ENCODE measurements at places on chromosomes 13 and 19.
A peak's percentile ranks its signal among the peaks of the same experiment; 100 is the strongest.

DNA sequence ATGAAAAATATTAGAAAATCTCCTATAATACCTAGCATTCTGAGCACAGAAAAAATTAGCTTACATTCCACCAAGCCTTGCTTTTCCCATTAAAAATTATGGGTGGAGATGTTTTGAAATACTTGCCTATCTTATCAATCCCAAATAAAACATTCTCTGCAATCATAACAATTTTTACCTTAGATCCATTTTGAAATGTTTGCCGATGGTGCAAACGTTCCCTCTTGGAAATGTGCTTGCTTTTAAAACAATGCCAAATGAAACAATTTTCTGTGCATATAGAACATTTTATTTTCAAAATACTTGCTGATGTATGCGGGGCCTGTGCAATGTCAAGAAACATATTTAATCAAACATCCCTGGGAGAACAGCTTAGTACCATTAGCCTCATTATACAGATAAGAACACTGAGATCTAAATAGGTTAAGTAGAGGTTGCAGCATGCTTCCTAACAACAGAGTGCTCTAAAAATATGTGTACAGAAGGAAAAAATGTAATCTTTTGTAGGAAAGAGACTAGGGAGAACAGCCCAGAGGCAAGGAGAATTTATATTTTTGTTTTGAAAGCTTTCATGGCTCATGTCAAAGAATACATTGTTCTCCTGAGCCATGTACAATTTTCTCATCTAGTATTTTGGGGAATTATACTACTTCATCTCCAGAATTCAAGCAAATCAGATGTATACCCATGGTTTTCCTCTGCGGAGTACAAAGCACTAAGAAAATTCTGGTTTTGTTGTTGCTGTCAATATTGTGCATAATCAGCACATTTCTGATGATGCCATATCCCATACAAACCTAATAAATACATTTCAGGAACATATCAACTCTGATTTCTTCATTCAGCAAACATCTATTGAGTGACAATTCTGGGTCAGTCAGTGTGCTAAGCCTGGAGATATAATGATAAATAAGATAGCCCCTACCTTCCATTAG is 25.9 kb upstream of the FNDC3A start:
- DNase-seq: no peak

GRCh38 chr13:109627649-109628048 is 158.7 kb downstream of the IRS2 start:
- DNase-seq: no peak

DNA sequence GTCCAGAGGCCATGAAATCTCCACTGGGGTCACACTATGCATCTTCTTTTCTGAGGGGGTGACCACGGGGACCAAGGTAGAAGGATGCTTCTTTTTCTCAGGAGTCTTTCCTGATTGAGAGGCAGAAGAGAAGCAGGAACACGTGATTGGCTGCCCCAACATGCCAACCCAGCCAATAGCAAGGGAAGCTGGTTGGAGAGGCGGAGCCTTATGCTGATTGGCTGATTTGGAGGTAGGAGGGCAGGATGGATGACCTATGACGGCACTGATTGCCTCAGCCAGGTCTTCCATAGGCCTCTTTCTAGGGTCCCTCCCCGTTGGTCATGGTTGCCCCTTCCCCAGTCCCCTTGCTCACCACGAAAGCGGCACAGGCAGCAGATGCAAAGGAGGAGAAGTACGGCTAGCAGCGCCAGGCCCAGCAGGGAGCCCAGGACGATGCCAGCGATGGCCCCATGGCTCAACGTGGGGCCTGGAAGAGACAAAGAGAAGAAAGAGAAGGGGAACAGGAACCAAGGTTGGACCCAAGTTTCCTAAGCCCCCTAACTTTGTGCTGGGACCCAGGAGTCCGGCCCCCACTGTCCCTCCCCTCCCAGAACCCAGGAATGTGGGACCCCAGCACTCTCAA is 8.0 kb downstream of the VSIG10L start:
- DNase-seq: no peak

- DNase-seq: no peak
These were observed 165.4 kb downstream of the KATNAL1 start for GRCh38 chr13:30141775-30142485.

- peak; percentile 66 for DNase-seq
These were observed 7.6 kb upstream of the BICRA start for GRCh38 chr19:47601180-47601904.

DNA sequence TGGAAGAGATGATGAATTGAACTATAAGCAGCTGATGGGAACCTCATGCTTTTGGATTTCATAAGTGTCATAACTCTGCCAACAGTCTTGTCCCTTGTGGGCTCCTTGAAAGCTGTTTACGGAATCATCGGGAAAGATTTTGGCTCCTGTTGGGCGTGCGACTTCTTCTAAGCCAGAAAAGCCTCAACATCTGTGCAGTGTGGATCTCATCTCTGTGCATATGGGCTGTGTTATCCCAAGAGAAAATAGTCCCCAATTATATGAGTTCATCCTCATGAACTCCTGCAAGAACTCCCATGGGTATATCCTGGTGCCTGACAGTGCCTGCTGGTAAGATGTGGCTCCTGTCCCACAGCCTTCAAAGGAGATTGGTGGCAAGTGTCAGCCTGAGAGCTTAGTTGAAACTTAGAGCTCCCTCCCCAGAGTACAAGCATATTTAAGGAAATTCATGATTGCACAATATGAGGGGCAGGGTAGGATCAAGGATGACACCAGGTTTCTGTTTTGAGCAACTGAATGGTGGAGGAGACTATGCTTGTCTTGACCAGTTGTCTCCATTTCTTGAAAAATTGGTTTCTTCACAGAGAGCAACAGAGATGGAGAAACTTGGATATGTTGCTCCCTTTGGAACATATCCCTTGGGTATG is 243.5 kb downstream of the ITGBL1 start:
- DNase-seq: no peak

DNA sequence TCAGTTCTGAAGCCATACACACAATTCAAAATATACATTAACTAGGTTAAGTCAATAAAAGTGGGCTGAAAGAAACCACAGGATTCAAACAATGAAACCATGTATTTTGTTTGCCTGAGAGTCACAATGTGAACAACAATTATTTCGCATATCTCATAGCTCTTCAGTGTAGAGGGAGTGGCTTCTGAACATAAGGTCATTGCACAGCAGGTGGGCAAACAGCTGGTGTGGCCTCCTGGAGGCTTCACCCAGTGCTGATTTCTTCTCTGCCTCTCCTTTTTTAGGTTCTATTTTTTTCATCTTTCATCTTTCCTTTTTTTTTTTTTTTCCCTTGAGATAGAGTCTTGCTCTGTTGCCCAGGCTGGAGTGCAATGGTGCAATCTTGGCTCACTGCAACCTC is 40.4 kb upstream of the ZNF254 start:
- no peak for DNase-seq

DNA sequence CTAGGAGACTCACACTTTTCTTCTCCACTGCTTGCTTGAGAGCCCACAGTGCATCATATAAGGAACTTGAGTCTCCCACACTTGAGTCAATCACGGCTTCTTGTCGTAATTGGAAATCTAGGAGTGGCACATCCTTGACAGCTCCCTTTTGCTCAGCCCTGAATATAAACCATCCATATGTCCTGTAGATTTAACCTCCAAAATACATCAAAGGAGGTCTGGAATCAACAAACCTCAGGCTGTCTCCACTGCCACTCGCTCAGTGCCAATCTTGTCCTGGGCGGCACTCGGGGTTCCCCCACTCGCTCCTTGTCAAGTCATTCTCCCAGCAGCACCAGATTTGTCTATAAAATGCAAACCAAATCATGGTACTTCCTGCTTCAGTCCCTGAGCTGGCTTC is 84.4 kb upstream of the UQCRFS1 start:
- DNase-seq: no peak

DNA sequence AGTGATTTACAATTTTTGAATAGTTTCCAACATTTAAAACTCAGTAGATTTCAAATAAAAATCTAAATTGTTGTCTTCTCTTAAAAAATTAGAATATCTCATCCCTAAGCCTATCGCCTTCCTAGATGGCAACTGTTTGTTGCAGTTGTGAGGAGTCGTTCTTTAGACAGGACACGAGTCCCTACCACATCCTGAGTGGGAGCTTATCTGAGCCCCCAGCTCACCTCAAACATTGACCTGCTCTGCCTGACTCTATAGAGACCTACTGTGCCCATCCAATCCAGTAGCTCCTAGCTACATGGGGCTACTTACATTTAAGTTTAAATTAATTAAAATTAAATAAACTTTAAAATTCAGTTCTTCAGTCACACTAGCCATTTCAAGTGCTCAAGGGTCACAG is 434.7 kb downstream of the FOXO1 start:
- no peak for DNase-seq

GRCh38 chr19:46484656-46485055 is 11.0 kb downstream of the PNMA8B start:
- DNase-seq: no peak

GRCh38 chr13:52127378-52127777 is 1.5 kb downstream of the NEK5 start:
- no peak for DNase-seq

DNA sequence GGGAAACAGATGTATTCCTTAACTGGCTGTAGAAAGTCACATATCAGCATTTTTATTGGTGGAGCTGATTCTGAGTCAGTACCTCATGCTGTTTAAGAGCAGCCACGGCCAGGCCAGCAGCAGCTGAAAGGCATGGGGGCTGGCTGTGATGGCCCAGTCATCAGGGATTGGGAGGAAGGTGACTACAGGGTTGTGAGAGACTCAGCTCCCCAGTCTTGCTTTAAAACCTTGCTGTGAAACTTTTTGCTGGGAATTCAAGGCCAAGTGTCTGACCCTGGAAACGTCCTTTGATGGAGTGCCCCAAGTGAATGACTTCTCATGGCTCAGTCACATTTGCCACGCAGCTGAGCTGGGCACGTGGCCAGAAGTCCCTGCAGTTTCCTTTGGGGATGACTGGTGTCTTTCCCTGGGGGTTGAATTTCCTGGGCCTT is 39.1 kb upstream of the RNF113B start:
- peak; percentile 14 for DNase-seq

DNA sequence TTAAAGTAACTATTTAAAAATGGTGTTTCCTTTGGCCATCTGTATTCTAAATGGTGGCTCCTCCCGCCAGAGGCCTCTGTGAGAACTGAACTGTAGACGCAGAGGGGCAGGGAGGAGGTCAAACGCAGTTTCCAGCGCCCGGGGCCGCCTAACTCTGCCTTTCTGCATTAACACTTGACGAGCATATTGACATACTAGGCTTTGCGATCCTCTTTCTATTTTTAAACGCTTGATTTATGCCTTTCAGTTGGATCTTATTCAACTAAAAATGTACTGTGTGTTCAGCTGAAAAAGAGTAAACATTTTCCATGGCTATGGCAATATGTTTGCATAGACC is 74.7 kb downstream of the SPACA7 start:
- DNase-seq: no peak

- DNase-seq: no peak
These were observed 790.4 kb downstream of the DIAPH3 start for GRCh38 chr13:59373341-59373740.

DNA sequence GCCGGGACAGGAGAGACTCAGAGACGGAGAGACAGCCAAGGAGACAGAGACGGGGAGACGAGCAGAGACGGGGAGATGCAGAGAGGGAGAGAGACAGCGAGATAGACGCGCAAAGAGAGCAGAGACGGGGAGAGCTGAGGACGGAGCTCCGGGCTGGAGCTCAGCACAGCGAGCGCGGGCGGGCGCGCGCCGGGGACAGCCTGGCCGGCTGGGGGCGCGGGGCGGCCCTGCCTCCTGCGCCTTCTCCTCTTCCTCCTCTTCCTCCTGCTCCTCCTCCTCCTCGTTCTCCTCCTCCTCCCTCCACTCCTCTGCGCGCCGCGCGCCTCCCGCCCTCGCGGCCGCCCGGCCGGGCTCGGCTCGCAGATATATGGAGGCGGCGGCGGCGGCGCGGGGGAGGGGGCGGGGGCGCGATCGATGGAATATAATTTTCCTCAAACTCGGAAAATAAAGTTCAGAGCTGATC is at the start of gene ERFL:
TSS of gene ERFL (minus strand) at position 229 of the 463 bp plus-strand sequence. CDS start 15,530 bp downstream, outside the sequence.
- DNase-seq: peak; percentile 77

DNA sequence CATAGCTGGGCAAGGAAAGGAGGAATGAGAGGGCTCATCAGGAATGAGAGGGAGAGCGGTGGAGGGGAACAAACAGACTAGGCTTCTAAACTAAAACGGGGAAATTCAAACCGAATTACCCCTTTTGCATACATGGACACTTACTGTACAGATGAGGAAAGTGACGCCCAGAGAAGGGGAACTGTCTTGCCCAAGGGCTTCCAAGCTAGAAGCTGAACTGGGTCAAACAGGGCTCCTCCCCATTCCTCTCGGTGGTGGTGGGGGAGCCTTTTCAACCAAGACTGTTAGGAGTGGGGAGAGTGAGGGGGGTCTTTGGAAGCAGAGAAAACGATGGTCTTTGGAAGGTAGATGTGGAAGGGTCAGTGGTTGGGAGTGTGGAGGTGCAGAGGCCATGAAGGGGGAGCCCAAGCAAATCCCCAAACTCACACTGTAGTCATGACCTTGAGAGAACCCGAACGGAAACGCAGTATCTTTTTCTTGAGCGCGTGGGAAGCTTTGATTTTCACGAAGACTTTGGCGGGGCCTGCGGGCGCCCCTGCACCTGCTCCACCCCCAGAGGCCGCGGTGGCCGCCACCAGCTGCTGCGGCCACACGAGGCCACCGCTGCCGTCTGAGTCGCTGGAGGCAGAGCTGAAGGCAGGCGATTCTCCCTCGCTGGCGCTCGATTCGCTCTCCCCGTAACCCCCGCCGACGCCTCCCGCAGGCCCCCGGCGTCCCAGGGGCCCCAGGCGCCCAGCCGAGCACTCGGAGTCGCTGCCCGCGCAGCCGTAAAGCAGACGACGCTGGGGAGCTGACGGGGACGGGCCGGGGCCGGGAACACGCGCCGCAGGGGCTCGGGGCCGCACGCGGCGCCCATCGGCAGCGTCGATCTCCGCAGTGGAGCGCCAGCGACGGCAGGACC is 12.3 kb upstream of the GNG8 start:
- no peak for DNase-seq

DNA sequence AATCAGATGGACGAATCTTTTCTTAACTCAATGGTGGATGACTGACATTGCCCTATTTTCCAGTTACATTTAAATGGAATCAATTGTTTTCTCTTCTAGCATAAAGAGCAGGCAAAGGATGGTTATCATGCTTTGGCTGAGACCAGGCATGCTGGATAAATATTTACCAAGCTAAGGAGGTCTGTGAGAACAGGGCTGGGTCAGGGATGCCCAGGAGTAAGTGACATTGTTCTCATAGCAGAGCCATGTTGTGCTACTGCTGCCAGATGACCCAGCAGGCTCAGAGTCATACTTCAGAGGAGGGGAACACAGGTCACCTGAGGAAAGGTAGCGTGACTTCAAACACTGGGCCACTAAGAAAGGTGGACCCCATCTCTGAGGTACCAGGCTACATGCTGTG is 116.0 kb upstream of the RNF113B start:
- no peak for DNase-seq

DNA sequence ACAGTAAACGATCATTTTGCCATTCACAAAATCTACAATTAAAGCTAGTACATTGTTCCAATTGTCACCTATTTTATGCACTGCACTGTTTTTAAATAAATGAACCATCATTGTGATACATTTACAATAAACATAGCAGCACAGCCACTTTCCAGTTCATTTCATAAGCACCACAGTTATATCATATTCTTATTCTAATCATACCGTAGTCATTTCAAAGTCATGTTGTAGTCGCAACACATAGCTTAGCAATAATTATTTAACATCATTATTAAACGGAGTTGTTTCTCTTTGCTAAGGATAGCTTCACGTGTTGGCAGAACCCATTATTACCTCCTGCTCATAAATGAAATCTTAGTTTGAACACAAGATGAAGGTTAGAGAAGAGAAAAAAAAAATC is 2.2 kb upstream of the PCDH9 start:
- no peak for DNase-seq

GRCh38 chr13:46131705-46132104 is 26.9 kb upstream of the CPB2 start:
- DNase-seq: no peak

All from LoVo (cell line).